ENCODE measurements at places on chromosomes 7 and 10.

- DNase-seq = peak; percentile 48
Measured at GRCh38 chr7:93890464-93891068, at the start of gene TFPI2. TFPI2 (minus strand) TSS chr7:93890753; CDS start chr7:93890678, 75 bp downstream.

GRCh38 chr7:155533120-155533826 is 13.1 kb downstream of the CNPY1 start:
- DNase-seq = peak; percentile 28

- DNase-seq = no peak
Measured at GRCh38 chr10:123454987-123455386, 211.2 kb upstream of the GPR26 start.

- no peak for DNase-seq
Measured at GRCh38 chr7:121639705-121640104, 233.3 kb upstream of the PTPRZ1 start.

DNA sequence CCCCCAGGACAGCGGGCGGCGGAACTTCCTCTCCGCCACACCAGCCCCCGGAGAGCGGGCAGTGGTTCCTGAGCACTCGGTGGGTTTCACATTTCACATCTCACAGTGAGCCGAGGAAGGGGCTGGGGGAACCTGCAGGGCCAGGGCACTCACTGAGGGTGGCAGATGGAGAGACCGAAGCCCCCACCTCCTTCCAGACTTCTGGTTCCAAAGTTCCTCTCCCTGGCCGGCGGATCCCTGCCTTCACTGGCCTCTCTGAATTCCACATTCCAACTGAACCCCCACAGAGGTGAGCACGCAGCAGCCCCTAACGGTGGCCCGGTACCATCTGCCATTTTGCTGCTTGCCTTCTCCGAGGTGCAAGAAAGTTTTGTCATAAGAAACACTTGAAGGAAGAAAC is 461.0 kb downstream of the PTPRN2 start:
- DNase-seq = no peak

DNA sequence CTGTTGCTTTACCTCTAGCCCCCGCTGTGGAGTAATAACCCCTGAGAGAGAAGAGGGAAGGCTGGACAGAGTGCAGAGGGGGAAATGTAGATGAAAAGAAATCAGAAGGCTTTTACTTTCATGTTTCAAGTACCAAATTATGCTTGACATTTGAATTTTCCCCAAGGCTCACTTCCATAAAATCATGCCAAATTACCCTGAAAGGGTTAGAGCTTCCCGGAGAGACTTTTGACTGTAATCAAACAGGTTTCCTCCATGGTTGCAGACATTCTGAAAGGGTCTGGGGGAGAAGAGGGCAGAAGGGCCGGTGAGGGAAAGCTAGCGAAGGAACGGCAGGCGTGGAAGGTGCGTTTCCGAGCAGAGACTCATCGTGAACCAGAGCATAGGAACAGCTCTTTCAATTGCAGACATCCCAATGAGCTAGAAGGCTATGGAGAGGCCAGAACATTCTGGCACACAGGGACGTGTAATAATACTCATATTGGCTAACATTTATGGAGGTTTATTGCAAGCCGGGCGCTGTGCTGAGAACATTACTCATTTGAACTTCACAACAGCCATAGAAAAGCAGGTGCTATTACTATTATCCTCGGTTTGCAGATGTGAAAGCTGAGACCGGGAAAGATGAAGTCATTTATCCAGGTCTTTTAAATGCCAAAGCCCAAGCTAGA is 620.8 kb upstream of the AUTS2 start:
- DNase-seq = no peak

GRCh38 chr7:30923009-30923773 is 11.5 kb downstream of the AQP1 start:
- DNase-seq = peak; percentile 10

- DNase-seq = no peak
Measured at GRCh38 chr10:44125879-44126278, 259.0 kb downstream of the CXCL12 start.

DNA sequence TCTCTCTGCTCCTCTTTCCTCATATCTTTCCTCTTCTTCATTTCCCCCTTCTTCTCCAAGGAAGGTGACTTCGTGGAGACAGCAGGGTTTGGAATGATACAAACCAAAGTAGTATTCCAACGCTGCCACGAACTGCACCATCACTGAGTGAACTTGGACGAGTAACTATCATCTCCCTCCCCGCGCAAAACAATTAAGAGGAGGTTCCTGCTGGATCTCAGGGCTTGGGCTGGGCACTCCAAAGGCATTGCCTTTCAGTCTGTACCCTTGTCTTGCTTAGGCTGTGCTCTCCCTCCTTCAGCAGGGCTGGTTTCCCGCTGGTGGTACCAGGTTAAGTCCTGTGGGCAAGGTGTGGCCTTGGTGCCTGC is 790 bp upstream of the PITX3 start:
- no peak for DNase-seq

GRCh38 chr10:132971448-132972148 is 29.2 kb upstream of the CFAP46 start:
- DNase-seq = no peak

GRCh38 chr7:6106140-6106904 is 75.1 kb downstream of the ANKRD61 start:
- DNase-seq = peak; percentile 44

- DNase-seq = no peak
Measured at GRCh38 chr7:44541876-44542610, 913 bp upstream of the NPC1L1 start.

DNA sequence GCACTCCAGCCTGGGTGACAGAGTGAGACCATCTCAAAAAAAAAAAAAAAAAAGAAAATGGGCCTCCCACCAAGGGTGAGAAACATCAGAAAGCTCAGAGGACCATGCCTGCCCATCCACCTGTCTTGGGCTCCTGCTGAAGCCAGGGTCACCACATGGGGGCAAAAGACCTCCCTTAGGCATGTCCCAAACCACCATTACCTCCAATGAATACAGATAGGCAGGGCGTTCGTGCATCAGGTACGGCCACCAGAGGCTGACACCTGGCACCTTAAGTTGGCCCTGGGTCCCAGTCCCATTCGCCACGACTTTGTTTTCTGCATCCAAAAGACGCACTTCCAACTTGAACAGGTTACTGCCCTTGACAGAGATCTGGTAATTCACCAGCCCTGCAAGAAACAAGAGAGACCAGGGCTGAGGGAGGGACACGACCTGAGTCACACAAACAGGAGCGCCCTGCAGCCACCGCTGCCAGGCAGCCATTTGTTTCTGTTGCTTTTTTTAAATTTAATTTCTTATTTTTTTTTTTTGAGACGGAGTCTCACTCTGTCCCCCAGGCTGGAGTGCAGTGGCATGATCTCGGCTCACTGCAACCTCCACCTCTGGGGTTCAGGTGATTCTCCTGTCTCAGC is 6.1 kb downstream of the GUSB start:
- no peak for DNase-seq

GRCh38 chr7:8176370-8177081 is 85.4 kb downstream of the ICA1 start:
- DNase-seq = peak; percentile 58

- DNase-seq = no peak
Measured at GRCh38 chr10:13693783-13694700, 107.3 kb downstream of the PRPF18 start.

DNA sequence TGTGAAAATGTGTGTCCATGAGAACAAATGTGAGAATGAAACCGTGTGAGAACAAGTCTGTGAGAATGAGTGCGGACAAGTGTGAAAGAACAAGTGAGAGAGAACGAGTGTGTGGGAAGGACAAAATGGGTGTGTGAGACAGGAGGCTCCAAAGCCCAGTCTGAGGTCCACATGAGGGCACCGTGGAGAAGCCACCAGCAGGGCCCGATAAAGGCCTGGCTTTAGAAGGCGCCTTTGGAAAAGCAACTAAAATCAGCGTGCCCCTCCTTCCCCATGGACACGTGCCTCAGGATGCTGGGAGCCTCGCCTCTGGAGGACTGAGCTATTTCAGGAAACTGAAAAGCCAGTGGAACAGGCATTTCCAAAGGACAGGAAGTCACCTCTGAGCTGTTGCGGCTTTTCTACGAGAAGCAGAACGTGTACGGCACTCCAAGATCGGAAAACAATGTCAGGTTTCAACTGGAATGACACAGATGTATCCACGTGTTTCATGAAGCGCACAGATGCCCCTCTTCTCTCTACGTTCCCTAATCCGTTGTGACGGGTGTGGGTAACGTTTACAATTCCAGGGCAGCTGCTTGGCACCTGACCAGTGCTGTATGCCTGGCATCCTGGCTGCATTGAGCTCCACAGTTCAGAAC is 46.4 kb downstream of the ESYT2 start:
- DNase-seq = no peak

DNA sequence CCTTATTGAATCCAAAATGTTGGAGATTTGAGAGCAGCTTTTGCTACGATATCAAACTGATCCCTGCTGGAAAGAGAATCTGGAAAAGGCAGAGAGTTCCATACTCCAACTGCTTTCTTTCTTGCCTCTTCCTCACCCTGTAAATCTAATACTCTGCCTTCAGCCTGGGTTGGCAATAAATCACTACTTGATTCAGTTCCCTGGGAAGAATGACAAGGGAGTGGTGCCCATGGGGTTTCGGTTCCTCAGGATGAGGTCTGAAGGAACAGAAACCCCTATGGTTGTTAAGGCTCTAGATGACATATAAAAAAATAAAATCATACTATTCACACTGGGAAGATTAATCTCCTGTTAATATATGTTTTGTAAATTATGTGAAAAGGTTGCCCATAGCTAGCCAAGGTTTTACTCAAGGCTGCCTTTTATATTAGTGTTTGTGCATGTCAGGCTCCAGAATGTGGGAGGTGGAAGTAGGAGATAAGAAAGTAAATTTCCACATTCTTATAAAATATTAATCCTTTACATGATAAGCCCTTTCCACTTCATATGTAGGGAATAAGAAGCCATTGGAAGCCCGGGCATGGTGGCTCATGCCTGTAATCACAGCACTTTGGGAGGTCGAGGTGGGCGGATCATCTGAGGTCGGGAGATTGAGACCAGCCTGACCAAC is 106.2 kb upstream of the CACNA2D1 start:
- no peak for DNase-seq

GRCh38 chr7:46754140-46754720 is 827.7 kb downstream of the TNS3 start:
- no peak for DNase-seq

GRCh38 chr7:7808626-7809025 is 90.2 kb upstream of the RPA3 start:
- DNase-seq = no peak

GRCh38 chr10:3532644-3533043 is 252.4 kb downstream of the KLF6 start:
- DNase-seq = no peak

DNA sequence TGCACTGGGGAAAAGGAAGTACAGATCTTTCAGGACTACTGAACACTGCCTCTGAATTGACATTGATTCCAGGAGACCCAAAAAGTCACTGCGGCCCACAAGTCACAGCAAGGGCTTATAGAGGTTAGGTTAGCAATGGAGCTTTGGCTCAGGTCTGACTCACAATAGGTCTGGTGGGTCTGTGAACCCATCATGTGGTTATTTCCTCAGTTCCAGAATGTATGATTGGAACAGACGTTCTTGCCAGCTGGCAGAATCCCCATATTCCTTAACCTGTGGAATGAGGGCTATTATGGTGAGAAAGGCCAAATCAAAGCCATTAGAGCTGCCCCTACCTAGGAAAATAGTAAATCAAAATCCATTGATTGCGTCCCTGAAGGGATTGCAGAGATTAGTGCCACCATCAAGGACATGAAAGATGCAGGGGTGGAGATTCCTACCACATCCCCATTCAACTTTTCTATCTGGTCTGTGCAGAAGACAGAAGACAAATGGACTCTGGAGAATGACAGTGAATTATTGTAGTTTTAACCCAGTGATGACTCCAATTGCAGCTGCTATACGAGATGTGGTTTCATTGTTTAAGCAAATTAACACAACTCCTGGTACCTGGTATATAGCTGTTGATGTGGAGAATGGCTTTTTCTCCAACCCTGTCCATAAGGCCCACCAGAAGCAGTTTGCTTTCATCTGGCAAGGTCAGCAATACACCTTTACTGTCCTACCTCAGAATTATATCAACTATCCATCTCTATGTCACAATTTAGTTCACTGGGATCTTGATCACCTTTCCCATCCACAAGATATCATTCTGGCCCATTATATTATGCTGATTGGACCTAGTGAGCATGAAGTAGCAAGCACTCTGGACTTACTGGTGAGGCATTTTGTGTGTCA is 44.5 kb upstream of the PIK3CG start:
- no peak for DNase-seq

- no peak for DNase-seq
Measured at GRCh38 chr10:28558186-28558585, 25.3 kb downstream of the WAC start.

DNA sequence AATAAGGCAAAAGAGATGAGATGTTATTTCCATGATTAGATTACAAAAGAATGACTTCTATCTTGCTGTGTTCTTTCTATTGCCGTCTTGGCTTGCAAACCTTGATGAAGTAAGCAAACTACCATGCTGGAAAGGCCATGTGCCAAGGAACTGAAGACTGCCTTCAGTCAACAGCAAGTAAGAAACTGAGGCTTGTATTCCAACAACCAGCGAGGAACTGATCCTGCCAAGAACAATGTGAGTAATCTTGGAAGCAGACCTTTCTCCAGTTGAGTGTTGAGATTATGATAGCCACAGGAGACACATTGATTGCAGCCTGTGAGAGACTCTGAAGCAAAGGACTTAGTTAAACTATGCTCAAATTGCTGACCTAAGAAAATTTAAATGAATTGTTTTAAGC is 164.6 kb upstream of the GRM3 start:
- DNase-seq = no peak

GRCh38 chr7:38524786-38525185 is 106.4 kb downstream of the AMPH start:
- DNase-seq = no peak

GRCh38 chr10:63595072-63595471 is 73.9 kb downstream of the REEP3 start:
- no peak for DNase-seq

DNA sequence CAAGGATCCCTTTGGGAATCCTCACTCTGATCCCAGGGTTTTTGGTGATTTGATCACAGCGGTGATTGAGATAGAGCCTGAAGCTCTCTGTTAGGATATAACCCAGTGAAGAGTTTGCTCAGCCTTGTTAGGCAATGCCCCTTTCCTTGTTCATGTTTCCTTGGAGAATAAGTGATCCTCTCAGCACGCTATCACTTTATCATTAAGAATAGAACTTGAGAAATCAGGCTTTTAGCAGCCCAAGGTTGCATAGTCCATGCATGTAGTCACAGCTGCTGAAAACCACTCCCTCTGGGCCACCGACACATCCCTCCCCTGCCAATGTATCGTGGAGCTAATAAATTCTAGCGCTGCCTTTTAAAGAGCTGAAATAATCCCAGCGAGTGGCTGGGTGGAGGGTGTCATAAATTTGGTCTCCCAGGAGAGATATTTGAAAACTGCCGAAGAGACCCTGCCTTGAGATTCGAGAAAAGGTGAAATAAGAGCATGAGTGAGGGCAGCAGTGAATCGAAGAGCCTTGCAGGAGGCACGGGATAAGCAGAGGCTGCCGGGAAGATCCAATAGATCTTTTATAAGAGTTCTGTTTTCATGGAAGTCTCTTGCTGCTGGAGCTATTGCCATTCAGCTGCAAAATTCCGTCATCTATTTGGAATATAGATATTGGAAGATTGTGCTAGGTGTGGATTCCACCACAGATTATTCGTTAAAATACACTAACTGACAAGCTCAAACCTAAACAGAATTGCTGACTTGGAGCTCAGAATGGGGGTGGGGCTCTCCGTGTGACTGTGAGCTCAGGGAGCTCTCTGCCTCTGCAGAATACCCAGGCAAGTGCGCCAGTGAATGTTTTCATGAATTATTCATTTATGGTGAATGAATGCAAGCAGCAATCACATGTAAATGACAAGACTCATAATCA is 249.8 kb downstream of the TRIL start:
- DNase-seq = no peak

- DNase-seq = no peak
Measured at GRCh38 chr7:13897819-13898218, 91.6 kb downstream of the ETV1 start.

Measured in stimulated activated CD8-positive, alpha-beta memory T cell treated with anti-CD3 and anti-CD28 coated beads, Interleukin-4, amount 100 ng/mL, for 48 hours (primary cell).